ENCODE measurements at places on chromosomes 1 and 21. TPM values are rescaled to one million over a fixed set of nuclear protein-coding genes. Genes with fewer than 3 reads are reported as not detected.

MATN1 gene
- not detected for total RNA-seq

PCBP3 gene
- total RNA-seq, result 1.3 TPM

LRRC71 gene
- not detected for total RNA-seq

IFNLR1 gene
- total RNA-seq, result 6.8 TPM

FDPS gene
- 406 TPM for total RNA-seq

UBE2U gene
- not detected for total RNA-seq

HSPA6 gene
- total RNA-seq, result 1.1 TPM

CHI3L1 gene
- total RNA-seq, result not detected

DNA sequence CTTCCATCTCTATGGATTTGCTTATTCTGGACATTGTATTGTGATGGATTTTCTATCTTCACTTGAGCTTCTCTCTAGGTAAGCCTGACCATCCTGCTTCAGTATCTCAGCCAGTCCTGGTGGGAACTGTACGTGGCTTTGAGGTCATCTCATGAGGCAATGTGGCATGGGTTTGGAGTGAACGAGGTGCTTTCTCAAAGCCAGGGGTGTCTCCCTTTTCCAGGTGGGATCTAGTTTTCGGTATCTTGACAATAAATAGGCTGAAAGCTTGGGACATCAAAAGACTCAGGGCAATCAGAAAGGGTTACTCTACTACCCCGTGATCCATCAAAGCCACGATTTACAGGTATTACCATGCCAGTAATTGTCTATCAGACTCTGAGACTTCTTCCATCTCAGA lies 40.8 kb downstream of the AZIN2 start:
- no peaks in the 10 kb centered on the region for H3K27me3 ChIP-seq
- no peak overlapping the region for H3K27ac ChIP-seq
- H3K4me1 ChIP-seq, result peaks cover 14% of the 10 kb centered on the region
- peaks cover 18% of the 10 kb centered on the region for H3K36me3 ChIP-seq
- DNase-seq, result peak; percentile 34
- H3K4me3 ChIP-seq, result no peak overlapping the region

GRCh38 chr1:56461158-56462127 lies 117.9 kb downstream of the PLPP3 start:
- H3K4me3 ChIP-seq, result no peak overlapping the region
- no peaks in the 10 kb centered on the region for H3K36me3 ChIP-seq
- no peaks in the 10 kb centered on the region for H3K27me3 ChIP-seq
- no peak for DNase-seq
- H3K27ac ChIP-seq, result no peak overlapping the region

GRCh38 chr1:62685431-62685859 lies 2.7 kb downstream of the DOCK7 start:
- peaks cover 20% of the 10 kb centered on the region for H3K27me3 ChIP-seq
- DNase-seq, result no peak
- peaks cover 16% of the 10 kb centered on the region for H3K4me1 ChIP-seq
- H3K27ac ChIP-seq, result no peak overlapping the region
- no peak overlapping the region for H3K4me3 ChIP-seq

DNA sequence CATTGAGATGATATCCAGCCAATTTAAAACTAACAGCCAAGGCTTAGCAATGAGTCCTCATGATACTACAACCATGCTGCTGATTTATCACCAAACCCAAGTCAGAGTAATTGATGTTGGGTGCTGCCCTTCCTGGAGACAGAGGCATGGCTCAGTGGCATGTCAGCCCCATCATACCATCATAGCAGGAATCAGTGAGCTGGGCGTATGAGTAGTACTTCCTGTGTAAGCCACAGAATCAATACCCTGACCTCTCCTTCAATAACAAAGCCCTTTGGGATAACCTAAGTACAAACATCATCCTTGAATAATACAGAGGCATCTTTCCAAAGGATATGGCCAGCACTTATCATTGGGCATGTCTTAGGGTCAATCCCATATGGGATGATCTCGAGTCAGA lies 3.0 kb upstream of the LCE1E start:
- no peak for DNase-seq
- H3K27ac ChIP-seq, result no peak overlapping the region
- H3K36me3 ChIP-seq, result no peaks in the 10 kb centered on the region
- peaks cover 29% of the 10 kb centered on the region for H3K27me3 ChIP-seq

GRCh38 chr1:23449958-23450357 lies 25.4 kb upstream of the TCEA3 start:
- H3K4me3 ChIP-seq, result no peak overlapping the region
- no peak for DNase-seq
- H3K27me3 ChIP-seq, result peaks cover under 1% of the 10 kb centered on the region
- peaks cover 10% of the 10 kb centered on the region for H3K4me1 ChIP-seq

DNA sequence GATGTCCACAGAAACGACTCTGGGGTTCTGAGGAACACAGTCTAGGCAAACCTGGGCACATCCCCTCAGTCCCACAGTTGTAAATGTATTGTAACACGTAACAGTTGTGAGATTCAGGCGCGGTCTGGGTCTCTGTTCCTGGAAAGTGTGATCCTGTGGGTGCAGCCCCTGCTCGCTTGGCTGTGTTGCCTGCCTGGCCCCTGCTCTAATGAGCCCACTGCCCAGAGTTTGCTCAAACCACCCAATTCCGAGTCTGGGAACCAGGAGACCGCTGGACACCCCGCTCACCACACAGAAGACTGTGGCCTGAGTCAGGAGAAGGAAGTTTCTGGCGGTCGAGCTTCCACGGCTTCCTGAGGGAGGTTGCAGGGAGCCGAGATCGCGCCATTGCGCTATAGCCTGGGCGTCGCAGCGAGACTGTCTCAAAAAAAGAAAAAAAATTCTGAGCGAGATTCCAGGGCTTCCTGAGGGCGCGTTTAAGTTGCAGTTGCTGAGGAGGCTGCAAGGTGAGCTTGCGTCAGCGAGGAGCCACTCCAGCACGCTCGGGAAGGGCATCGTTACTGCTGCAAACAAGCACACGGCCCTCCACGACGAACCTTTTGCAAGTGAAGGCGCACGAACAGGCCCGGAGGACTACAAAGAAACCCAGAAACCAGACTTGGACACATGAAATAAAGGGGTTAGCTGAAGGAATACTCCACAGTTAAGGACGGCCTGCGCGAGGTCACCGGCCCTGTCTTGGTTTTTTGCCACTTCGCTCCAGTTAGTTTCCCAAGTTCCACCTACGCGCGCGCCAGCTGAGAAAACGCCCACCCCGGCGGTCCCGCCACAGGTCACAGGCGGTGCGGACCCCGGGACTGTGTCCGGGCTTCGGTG lies 1.1 kb downstream of the C21orf58 start:
- no peaks in the 10 kb centered on the region for H3K27me3 ChIP-seq
- H3K4me1 ChIP-seq, result peaks cover 32% of the 10 kb centered on the region
- H3K36me3 ChIP-seq, result peaks cover 36% of the 10 kb centered on the region
- DNase-seq, result peak; percentile 54
- peak overlapping the region; percentile 95 for H3K27ac ChIP-seq

DNA sequence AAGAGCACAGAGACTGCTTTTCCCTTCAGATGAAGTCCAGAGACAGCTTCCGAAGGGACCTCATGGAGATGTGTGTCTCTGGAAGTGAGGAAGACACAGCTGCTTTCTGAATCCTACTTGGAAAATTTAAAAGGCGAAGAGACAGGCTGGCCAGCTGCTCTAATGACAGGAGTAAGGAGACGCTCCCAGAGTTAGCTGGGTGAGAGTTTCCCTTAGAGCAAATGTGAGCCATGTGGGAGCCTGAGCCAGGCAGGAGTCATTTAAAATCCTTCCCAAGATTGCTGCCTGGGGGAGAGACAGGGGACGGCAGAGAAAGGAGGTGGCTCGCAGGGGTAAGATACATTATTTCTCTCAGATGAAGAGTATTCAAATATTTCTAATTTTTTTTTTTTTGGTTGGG lies 53.1 kb downstream of the ZNF326 start:
- DNase-seq, result no peak
- H3K4me1 ChIP-seq, result no peaks in the 10 kb centered on the region
- H3K36me3 ChIP-seq, result no peaks in the 10 kb centered on the region
- peaks cover 25% of the 10 kb centered on the region for H3K27me3 ChIP-seq
- H3K4me3 ChIP-seq, result no peak overlapping the region
- no peak overlapping the region for H3K27ac ChIP-seq

DNA sequence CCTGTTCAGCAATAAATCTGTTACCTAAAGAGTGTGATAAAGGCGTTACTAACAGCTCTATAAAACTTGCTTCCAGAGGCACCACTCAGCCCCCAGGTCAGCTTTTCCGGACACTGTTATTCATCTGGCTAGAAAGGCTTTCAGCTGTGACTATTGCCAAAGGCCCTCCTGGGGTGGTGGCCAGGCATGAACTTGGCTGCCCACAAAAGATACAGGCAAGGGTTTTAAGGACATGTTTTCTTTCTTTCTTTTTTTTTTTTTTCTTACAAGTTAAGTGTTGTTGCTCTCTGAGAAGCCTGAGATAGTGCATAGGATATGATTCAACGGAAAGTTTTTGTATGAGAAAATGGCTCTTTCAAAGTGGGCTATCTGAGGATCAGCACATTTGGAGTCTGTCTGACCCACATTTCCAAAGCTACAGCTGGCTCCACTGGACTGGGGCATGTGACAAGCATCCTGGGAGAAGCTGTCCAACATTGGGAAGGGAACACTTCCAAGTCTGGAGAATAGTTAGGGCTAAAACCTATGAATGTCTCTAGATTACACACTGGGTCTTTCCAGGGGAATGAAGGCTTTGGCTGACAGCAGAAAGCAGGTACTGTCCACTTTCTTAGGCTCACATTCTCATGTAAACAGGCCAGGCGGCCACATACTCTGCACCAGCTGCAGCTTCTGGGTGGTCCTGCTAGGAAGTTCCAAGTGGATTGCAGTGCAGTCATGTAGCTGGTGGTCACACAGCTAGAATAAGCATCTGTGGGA lies 639.7 kb downstream of the LMO4 start:
- H3K4me1 ChIP-seq, result no peaks in the 10 kb centered on the region
- H3K27me3 ChIP-seq, result peaks cover 7% of the 10 kb centered on the region
- H3K4me3 ChIP-seq, result no peak overlapping the region
- DNase-seq, result no peak

GRCh38 chr1:30864681-30865080 lies 43.9 kb downstream of the SDC3 start:
- peaks cover 5% of the 10 kb centered on the region for H3K4me1 ChIP-seq
- no peak overlapping the region for H3K27ac ChIP-seq
- peaks cover 67% of the 10 kb centered on the region for H3K27me3 ChIP-seq
- no peak overlapping the region for H3K4me3 ChIP-seq

- H3K27ac ChIP-seq, result no peak overlapping the region
- H3K4me3 ChIP-seq, result no peak overlapping the region
Observed at GRCh38 chr1:168763031-168763430, 34.0 kb upstream of the DPT start.

DNA sequence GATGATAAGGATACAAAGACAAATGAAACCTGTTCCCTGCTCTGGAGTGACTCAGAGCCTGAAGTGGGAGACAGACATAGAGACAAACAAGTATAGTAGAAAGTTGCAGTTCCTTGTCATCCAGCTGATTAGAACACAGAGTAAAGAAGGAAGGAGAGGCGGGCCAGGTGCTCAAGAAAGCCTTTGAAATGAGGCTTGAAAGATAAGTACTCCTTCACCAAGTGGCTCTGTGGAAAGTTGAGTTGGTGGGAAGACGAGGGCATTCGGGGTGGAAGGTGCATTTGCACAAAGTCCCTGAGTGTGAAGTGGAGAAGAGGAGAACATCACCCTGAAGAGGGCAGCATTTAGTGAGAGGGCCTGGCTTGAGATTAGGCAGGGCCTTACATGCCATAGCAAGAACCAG lies 17.0 kb downstream of the MARK1 start:
- H3K27ac ChIP-seq, result no peak overlapping the region
- H3K27me3 ChIP-seq, result no peaks in the 10 kb centered on the region
- H3K4me1 ChIP-seq, result no peaks in the 10 kb centered on the region
- DNase-seq, result no peak
- no peaks in the 10 kb centered on the region for H3K36me3 ChIP-seq
- no peak overlapping the region for H3K4me3 ChIP-seq

GRCh38 chr1:56437959-56438358 lies 141.4 kb downstream of the PLPP3 start:
- no peak for DNase-seq
- no peaks in the 10 kb centered on the region for H3K36me3 ChIP-seq
- no peak overlapping the region for H3K27ac ChIP-seq

DNA sequence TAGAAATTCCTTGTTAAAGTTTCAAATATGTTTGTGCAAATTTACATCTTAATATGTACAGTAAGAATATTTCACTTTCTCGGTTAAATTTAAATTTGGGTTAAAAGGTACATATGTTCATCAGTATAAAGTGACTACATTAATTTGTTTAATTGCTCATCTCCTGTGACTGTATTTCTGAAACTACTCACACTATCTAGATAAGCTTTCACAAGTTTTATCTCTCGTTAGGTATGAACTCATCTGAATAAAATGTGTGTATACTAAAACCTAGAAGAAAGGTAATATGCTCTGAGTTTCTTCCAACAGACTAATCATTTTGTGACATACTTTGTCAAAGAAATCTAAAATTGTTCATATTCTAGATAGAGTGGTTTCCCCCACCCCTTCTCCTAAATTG lies 150.7 kb downstream of the PATJ start:
- no peaks in the 10 kb centered on the region for H3K27me3 ChIP-seq
- H3K4me1 ChIP-seq, result no peaks in the 10 kb centered on the region
- DNase-seq, result no peak
- H3K4me3 ChIP-seq, result no peak overlapping the region
- H3K36me3 ChIP-seq, result peaks cover 9% of the 10 kb centered on the region
- no peak overlapping the region for H3K27ac ChIP-seq

DNA sequence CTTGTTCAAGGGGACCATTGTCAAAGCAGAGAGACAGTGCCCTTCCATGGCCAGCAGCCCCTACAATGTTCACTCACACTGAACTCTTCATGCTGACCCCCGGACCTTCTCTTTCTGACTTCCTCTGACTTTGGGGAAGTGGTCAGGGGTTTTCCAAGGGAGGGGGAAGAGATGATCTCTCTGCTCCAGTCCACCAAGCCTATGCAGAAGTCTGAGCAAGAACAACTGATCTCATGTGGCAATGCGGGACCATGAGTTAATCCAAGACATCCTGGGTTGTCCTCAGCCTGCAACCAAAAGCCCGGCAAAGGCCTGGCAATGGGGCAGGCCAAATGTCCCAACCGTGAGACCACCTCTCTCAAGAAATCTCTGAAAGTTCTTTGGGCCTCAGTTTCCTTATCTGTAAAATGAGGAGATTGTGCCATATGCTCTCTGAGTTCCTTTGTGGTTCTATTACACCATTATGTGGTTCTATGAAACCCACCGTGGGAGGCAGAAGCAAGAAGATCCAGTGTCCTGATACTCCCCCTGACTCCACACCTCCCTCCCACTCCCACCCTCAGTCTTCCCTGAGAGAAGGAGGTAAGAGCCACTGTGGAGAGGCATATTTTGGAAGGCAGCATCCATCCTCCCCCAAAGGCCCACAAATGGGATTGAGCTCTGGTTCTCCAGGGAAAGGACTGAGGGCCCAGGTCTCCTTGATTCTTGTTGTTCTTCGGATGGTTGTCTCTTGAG lies 11.8 kb upstream of the ARHGEF2 start:
- H3K36me3 ChIP-seq, result no peaks in the 10 kb centered on the region
- H3K27me3 ChIP-seq, result no peaks in the 10 kb centered on the region
- H3K27ac ChIP-seq, result peak overlapping the region; percentile 49
- H3K4me1 ChIP-seq, result peaks cover 26% of the 10 kb centered on the region
- H3K4me3 ChIP-seq, result no peak overlapping the region

DNA sequence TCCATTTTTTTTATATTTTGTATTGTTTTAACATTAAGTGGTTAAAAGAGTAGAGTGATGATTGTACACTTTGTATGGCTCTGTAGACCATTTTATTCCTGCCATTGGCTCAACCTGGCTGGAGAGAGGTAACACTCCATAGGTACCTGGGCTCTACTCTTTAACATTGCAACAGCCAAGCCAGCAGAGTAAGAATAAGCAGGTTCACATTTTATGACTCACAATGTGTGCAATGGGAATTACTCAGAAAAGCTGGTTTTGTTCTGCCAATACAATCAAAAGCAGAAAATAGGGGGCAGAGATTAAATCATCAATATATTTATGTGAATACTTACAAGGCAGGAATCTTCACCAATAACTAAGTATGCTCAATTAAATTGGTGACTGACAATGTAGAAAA lies 1324.0 kb downstream of the AMY1C start:
- no peaks in the 10 kb centered on the region for H3K36me3 ChIP-seq
- H3K4me3 ChIP-seq, result no peak overlapping the region
- no peak overlapping the region for H3K27ac ChIP-seq
- no peaks in the 10 kb centered on the region for H3K4me1 ChIP-seq
